ENCODE measurements at places on chromosomes 7 and 10.
A peak's percentile ranks its signal among the peaks of the same experiment; 100 is the strongest.

GRCh38 chr7:3239291-3239691, 61.8 kb upstream of the SDK1 start:
- DNase-seq: no peak

DNA sequence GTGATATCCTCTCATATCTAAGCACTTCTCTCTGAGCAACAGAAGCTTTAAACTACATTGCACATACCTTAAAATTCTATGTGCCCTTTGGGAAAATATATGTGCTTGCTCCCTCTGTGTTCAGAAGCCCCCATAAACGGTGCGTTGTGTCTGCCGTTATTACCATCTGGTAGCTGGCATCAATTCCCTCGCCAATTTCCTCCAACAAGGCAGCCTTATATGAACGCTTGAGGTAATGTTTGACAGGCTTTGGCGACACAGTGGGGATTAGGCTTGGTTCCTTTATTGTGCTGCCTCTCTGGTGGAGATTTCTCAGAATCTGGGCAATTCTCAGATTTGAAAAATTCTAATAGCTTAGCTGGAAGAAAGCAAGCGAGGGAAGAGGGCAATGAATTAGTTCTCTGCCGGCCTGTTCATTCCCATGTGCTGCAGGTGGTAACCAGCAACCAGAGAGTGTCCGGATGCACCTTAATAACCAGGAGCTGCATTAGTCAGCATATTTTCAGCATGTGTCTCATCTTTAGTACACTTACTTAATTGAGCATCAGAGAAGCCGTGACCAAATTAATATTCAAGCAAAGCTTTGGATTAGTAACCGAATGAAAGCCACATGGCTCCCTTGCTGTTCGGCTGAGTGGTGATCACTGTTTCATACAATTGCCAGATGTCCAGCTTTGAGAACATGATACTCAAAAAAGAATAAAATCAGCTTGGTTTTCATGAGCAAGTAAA, 7.3 kb upstream of the PPP1R17 start:
- no peak for DNase-seq

- DNase-seq: no peak
These were observed 13.3 kb downstream of the SLC37A3 start for GRCh38 chr7:140384894-140385545.

GRCh38 chr10:79923145-79923544, 25.8 kb downstream of the SFTPD start:
- DNase-seq: no peak

DNA sequence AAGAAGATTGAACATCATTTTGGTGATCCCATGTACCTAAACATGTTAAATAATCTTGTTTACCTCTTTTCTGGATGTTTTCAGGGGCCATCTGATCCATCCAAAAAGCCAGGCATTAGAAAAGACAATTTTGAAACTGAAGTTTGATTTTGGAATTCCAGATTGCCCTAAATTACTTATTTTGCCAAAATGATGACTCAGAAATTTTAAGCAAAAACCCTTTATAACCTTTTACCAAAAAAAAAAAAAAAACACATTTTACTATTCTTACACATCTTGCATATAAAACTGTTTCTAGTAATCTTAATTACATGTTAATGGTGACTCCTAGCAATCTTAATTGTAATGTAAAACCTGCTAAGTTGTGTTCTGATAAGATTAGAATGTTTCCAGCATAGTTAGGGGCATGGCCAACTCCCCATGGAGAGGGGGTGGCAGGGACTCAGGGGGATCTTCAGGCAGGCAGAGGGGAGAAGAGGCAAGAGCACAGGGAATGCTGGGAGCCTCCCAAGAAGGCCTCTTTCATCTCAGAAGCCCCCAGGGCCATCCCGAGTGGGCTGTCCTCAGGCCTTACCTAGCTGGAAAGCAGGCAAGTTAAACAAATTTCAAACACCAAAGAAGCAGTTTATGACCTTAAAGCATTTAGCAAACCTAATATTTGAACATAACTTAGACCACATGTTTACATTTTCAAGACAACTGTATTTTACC, 25.8 kb upstream of the AKR1C3 start:
- no peak for DNase-seq

DNA sequence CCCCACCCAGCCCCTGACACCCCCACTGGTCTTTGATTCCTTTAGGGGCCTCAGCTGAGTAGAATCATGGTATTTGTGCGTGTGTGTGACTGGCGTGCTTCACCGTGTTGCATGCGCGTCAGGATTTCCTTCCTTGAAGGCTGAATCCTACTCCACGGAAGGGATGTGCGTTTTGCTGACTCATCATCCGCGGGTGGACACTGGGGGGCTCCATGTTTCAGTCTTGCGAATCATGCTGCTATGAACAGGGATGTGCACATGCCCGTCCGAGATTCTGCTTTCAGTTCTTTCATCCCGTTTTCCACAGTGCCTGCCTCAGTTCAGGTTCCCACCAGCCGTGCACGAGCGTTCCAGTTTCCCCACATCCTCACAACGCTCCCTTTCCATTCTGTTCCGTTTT, 20.9 kb upstream of the JAKMIP3 start:
- no peak for DNase-seq

DNA sequence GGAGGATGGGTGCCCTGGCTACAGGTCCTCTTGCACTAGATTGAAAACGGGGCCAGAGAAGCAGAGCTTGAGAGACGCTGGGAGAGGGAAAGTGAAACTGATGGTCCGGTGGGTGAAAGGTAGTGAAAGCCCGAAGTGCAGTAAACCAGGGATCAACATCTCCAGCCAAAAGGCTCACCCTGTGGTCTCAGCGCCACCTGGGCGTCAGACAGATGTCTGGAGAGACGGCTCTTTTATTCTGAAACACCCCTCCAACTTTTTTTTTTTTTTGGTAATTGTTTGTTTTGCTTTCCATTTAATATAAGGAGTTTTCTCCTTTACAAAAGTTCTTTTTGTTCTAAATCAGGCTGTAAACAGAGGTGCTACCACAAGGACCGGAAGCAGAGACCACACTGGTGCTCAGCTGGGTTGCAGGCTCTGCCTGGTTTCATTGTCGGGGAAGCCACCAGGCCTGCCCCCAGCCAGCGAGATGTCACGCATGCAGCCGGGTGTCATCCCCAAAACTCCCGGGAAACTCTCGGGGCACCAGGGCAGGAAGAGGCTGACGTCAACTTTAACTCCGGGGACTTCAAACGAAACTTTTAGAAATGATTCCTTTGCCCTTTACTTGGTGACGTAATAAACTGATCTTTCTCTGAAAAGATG, 11.2 kb downstream of the IL2RA start:
- DNase-seq: no peak

- no peak for DNase-seq
These were observed 748 bp downstream of the PHTF2 start for GRCh38 chr7:77799078-77799964.

DNA sequence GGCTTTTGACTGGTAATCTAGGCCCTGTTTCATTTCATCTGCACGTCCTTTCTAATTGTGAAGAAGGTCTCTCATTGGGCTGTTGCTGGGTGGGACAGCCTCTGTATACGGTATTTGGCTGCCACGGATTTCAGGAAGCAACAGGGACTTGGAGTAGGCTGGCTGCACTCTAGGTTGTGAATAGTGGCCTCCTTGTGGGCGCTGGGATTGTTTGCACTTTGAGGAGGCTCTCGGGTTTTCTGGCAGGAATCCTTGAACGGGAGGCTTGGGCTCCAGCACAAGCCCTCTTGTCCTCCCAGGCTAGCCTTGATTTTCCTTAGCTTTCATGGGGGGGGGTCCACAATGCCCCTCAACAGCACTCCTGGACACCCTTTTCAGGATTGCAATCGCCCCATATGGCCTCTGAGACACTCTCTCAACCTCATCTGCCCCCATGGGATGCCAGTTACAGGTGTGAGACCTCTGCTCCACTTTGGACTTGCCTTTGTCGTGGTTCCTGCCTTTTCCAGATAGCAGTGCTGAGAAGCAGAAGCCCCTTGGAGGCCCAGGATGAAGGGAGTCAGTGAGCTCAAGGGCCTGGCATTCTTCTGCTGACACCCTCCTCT, 33.9 kb upstream of the ZNF273 start:
- no peak for DNase-seq

- no peak for DNase-seq
These were observed 260.3 kb downstream of the SNX13 start for GRCh38 chr7:17680026-17680425.

- no peak for DNase-seq
These were observed 29.5 kb downstream of the RAB19 start for GRCh38 chr7:140433396-140433795.

- no peak for DNase-seq
These were observed 15.5 kb downstream of the ZNF487 start for GRCh38 chr10:43452356-43452914.

- DNase-seq: no peak
These were observed 133.0 kb downstream of the FGFR2 start for GRCh38 chr10:121465215-121465614.

DNA sequence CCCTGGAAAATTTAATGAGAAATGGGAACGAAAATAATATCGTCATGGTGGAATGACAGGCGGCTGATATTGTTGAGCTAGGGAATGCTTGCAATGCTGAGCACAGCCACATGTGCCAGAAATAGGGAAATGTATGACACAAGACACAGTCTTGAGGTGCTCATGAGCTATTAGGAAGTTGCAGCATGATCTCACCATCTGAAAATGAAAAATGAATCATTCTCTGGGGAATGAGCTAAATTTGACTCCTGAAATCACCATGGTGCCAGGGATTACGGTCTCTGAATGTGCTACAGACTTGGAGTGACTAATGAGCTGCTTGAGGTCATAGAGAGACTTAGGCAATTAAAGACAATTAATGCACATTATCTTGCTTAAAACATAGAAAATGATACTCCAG, 845.0 kb downstream of the CNTNAP2 start:
- DNase-seq: no peak

GRCh38 chr7:71430246-71430645, 298.3 kb downstream of the GALNT17 start:
- no peak for DNase-seq

DNA sequence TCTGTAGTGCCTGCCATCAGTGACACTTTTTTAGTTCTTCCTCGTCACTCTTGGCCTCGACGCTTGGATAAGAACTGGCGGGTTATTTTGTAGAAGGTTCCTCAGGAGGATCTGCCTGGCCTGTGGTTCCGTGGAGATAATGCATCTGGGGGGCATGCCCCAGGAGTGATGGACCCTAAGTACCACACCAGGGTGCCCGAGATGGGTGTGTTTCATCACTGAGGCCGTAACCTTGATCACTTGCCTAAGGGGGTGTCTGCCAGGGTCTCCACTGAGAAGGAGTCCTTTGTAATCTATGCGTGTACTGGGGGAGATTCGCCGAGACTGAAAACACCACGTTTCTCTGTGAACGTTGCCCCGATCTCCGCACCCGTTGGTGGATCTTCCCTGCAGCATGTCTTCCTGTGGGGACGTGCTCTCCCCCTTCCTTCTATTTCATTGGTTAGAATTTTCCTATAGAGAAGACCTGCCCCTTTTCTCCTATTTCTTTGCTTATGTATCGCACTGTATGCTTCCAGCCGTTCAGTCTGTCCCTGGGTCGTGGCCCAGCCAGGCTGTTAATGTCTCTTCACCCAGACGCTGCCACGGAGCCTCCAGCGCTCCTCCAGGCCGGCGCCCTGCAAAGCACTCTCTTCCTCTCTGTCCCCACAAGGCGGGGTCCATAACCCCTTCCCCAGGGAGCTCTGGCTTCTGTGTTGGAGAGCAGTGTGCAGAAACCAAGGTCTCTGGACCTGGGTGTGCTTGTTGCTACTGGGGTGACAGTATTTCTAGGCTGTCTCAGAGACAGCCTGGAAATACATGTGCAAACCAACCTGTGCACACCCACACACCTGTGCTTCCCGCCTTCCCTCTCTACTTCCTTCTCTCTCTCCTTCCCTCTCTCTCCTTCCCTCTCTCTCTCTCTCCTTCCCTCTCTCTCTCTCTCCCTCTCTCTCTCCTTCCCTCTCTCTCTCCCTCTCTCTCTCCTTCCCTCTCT, 14.4 kb upstream of the DPYSL4 start:
- no peak for DNase-seq

DNA sequence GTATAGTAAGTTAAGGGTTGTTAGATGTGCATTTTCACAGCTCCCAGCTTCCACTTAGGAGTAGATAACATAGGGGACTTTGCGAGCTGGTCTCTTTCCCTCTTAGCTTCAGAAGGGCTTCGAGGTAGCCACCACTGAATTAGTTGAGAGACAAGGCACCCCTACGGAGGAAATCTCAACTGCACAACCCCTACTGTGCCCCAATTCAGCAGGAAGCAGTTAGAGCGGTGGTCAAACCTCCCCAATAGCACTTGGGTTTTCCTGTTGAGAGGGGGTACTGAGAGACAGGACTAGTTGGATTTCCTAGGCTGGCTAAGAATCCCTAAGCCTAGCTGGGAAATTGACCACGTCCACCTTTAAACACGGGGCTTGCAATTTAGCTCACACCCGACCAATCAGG, 1.1 kb upstream of the HERPUD2 start:
- no peak for DNase-seq

- DNase-seq: peak; percentile 31
These were observed 5.9 kb upstream of the OR2A25 start for GRCh38 chr7:144063710-144064109.

GRCh38 chr10:124992462-124993344, 50.8 kb downstream of the ZRANB1 start:
- DNase-seq: no peak

GRCh38 chr10:87767253-87767652, 50.8 kb downstream of the ATAD1 start:
- peak; percentile 37 for DNase-seq

DNA sequence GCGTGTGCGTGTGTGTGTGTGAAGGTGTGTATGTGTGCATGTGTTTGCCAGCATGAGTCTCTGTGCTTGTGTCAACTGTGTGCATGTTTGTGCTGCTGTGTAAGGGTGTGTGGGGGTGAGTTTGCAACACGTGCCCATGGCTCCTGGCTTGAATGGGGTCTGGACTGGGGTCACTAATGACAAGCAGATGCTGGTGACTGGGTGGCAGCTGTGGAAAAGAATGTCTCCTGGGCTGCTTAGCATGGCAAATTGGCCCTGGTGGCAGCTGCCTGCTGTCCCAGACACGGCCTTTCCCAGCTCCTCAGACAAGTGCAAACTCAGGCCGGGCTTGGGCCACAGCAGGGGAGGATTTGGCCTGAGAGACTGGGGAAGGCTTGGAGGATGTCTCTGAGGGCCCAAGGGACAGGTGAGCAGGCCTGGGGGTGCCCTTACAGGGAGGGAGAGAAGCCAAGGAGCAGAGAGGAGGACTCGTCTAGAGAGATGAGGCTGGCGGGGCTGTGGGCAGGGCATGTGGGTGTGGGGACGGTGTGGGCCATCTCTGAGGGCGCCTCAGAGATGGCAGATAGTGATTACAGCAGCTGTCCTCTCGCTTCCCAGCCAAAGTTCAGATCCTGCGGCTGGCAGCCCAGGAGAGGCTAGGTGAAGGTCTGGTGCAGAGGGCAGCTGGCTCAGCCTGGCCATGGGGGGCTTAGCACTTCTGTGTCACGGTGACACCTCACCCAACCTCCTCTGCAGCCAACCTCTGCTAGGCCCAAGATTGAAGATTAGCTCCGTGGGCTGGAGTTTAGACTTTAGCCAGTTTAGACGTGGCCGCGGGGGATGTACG, 1.5 kb downstream of the AQP1 start:
- DNase-seq: no peak

Measured in iPS DF 6.9 (cell line).